ENCODE measurements at places on chromosomes 1 and 21.
A peak's percentile ranks its signal among the peaks of the same experiment; 100 is the strongest.

GRCh38 chr1:33117440-33118085 is 36.6 kb downstream of the AZIN2 start:
- DNase-seq, result no peak

DNA sequence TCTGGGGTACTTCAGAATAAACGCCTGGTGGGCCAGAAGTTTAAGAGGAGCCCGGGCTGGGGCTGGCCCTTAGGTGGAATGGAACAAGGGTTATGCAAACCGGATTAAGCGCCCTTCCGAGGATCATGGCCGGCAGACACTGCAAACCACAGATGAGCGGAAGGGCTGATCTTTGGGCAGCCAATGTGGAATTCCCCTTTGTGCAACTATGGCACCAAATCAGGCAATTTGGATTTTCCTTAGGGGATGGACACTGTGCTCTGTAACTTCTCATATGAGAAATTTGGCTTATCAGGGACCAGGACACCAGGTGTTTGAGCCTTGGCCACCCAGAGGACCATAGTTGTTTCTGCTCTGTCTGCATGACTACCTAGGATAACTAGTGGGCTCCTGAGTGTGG is 5.7 kb upstream of the IL10 start:
- DNase-seq, result no peak

GRCh38 chr21:30081506-30081905 is 85.1 kb downstream of the CLDN17 start:
- no peak for DNase-seq

GRCh38 chr1:6996371-6996770 is 211.1 kb downstream of the CAMTA1 start:
- DNase-seq, result no peak

- no peak for DNase-seq
Measured at GRCh38 chr1:151783796-151784195, 6.5 kb downstream of the TDRKH start.

DNA sequence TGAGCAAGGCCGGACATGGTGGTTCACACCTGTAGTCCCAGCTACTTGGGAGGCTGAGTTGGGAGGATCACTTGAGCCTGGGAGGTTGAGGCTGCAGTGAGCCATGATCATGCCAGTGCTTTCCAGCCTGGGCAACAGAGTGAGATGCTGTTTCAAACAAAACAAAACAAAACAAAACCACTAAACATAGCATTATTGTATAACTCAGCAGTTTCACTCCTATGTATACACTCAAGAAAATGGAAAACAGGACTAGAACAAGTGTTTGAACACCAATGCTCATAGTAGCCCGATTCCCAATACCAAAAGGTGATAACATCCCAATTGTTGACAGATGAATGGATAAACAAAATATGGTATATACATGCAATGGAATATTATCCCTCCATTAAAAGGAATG is 1.3 kb upstream of the SPATA21 start:
- DNase-seq, result no peak

GRCh38 chr1:175563236-175563895 is 180.0 kb downstream of the TNR start:
- DNase-seq, result no peak

DNA sequence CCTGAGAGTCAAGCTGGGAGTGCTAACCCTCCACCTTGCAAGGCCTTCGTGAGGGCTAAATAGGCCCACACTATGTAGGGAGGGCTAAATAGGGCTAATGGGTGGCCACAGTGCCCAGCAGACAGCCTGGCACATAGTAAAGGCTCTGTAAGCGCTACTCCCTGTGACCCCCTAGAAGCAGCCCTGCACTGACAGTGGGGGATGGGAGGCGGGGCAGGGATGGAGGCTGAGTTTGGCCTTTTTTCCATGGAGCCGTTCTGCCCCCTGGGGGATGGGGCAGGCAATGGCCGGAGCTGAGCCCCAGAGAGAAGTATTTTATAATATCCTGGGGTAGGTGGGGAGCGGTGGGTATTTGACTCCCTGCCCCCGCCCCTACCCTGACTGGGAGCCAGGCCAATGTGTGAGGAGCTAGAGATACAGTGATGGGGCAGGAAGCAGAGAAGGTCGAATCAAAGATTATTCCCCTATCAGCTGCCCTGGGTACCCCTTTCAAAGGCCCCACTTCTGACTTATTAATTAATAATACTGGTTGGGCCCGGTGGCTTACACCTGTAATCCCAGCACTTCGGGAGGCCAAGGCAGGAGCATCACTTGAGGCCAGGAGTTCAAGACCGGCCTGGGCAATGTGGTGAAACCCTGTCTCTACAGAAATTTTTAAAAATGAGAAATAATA is 42.3 kb downstream of the LACTBL1 start:
- DNase-seq, result peak; percentile 48

DNA sequence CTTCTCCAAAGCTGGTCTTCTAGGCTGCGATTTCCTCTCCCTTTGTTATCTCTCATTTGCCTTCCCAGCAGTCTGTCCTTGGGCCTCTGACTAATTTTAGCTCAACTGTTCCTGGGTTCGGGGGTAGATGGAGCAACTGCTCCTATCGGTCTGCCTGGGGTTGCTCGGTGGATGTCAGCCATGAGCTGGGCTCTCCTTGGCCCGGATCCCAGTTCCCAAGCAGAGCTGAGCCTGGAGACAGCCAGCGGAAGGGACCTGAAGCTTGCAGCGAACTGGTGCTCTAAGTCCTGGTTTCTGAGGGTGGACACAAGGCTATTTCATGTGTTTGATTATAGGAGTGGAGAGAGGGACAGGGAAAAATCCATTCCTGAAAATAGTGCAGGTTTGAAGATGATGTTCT is 423.0 kb downstream of the RPS6KC1 start:
- no peak for DNase-seq

GRCh38 chr1:86523670-86524354 is 23.1 kb upstream of the CLCA4 start:
- no peak for DNase-seq

DNA sequence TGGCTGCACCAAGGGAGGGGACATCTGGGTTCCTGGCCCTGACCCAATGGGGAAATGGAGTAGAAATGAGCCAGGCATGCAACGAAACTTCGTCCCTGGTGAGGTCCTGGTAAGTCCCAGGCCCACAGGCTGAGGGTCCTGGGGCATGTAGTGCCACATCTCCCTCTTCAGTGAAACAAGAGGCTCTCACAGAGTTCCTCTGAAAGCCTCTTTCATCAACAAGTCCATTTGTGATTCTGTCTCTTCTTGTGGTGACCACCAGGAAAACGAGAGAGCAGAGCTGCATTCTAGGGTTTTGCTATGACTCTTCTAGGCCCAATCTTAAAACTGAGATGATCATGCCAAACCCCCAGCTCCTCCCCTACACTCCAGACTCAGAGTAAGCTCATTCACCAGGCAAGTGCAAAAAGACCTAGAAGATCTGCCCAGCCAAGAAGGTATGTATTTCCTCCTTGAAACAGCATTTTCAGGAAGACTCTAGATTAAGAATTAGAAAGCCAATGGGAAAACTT is 24.3 kb upstream of the RNF220 start:
- DNase-seq, result no peak

GRCh38 chr1:206577626-206578025 is 34.6 kb downstream of the EIF2D start:
- no peak for DNase-seq

GRCh38 chr1:191804311-191804710 is 354.0 kb upstream of the RGS18 start:
- no peak for DNase-seq

GRCh38 chr1:234536741-234537140 is 57.8 kb upstream of the TARBP1 start:
- DNase-seq, result no peak

GRCh38 chr1:15740924-15741850 is 1.1 kb upstream of the TMEM82 start:
- DNase-seq, result peak; percentile 79

- no peak for DNase-seq
Measured at GRCh38 chr1:227322376-227322775, 4.1 kb upstream of the CDC42BPA start.

DNA sequence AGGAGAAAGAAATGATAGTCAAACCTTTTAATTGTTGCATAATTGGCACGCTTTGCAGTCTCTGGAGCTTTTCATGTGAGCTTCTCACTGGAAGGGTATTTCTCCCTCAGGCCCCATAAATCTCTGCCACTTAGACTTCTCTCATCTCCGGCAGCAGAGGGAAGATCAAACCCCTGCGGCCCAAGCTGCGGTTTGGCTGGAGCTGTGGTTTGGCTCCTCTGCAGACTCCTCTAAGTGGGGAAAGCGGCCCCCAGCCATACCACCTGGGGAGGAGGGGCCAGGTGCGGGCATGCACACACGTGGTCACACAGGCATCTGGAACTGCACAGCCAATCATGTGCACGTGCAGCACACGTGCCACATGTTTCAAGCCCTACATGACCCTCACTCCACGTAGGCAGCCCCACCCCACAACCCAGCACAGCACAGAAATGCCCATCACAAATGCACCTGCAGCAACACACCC is 58.3 kb downstream of the UBE2T start:
- DNase-seq, result peak; percentile 63

GRCh38 chr1:180370188-180370587 is 132.2 kb downstream of the ACBD6 start:
- no peak for DNase-seq

DNA sequence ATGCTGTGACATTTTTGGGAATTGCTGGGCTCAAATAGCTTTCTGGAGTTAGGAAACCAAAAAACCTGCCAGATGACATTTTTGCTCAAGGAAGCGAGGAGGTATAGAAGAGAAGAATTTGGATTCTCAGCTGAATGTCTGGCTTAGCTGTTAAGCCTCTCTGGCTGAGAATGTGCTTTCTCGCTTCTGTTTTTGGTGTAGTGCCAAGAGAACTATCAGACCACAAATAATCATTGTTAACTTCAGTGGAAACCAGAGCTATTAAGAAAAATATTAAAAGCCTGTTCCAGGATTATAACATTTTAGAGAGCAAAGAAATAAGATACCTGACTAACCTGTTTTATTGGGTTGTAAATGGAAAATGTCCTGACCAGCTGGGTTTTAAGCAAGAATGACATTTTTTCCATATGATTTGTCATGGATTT is 39.5 kb upstream of the DIPK1A start:
- no peak for DNase-seq

DNA sequence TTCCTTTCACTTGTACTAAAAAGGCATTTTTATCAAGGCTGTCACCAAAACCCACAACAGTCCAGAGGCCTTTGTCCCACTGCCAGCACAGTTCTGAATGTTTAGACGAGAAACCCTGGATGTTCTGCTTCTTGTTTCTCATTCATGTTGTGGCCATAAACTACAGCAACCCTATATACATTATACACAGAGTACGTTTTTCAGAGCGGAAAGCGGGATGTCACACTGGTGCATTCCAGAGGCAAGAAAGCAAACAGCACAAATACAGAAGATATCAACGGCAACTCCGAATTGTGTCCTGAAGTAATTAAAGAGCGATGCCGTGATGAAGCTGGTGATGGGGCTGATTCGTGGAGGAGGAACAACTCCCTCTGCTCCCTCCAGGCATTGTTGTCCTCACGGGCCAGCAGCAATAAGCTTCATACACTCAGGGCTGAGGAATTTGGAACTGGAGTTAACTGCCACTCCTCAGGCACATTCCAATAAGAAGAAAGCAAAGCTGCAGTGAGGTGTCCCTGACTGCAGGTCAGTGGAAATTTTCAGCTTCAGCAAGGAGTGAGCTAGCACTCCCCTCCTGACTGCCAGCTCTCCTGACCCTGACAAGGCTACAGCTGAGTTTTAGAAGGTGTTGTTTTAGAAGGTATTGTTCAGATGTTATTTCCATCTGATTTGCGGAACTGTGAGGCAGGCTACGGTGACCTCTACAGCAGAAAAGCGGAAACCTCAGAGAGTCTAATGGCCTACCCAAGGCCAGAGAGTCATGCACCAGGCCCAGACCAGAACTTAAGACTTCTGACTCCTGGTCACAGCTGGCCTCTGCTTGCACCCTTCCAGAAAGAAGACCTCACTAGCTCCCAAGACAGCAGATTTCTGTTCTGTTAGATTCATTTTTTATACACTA is 149.0 kb downstream of the TGFBR3 start:
- DNase-seq, result peak; percentile 62

Data from breast epithelium (tissue), 4 donors.